ENCODE measurements at places on chromosomes 3 and 15. TPM values are rescaled to one million over a fixed set of nuclear protein-coding genes. Genes with fewer than 3 reads are reported as not detected.

The TNFSF10 gene
- not detected for polyA plus RNA-seq

The ARPIN gene
- polyA plus RNA-seq, result 3.5 TPM

The IGF2BP2 gene
- 46.6 TPM for polyA plus RNA-seq

The SLC22A14 gene
- 0.16 TPM for polyA plus RNA-seq

The LAMB2 gene
- 15.9 TPM for polyA plus RNA-seq

The EIF4E3 gene
- polyA plus RNA-seq, result 9.2 TPM

The ITGA11 gene
- polyA plus RNA-seq, result not detected

The GPR149 gene
- polyA plus RNA-seq, result 10.7 TPM

The GPR62 gene
- polyA plus RNA-seq, result not detected

The SLC22A13 gene
- 0.16 TPM for polyA plus RNA-seq

The SLC28A2 gene
- not detected for polyA plus RNA-seq

The LOXL1 gene
- polyA plus RNA-seq, result 1.9 TPM

The GOLGA6L4 gene
- polyA plus RNA-seq, result 8.4 TPM

The SAMMSON gene
- not detected for polyA plus RNA-seq

The PLSCR5 gene
- polyA plus RNA-seq, result 0.37 TPM

The SEMA3G gene
- not detected for polyA plus RNA-seq

The CCDC191 gene
- 18.8 TPM for polyA plus RNA-seq

The ARNT2 gene
- polyA plus RNA-seq, result 49.8 TPM

The CCDC39 gene
- 0.66 TPM for polyA plus RNA-seq

The SLC12A1 gene
- polyA plus RNA-seq, result 0.67 TPM

The ITGB5 gene
- polyA plus RNA-seq, result 1.2 TPM

The FETUB gene
- not detected for polyA plus RNA-seq

The DLEC1 gene
- polyA plus RNA-seq, result 0.25 TPM

The SLC28A1 gene
- not detected for polyA plus RNA-seq

The SUSD5 gene
- polyA plus RNA-seq, result 0.74 TPM

The CLDN18 gene
- not detected for polyA plus RNA-seq

The ZNF620 gene
- 20.2 TPM for polyA plus RNA-seq

The ISL2 gene
- polyA plus RNA-seq, result not detected

The NAALADL2 gene
- polyA plus RNA-seq, result 2.2 TPM

The RLBP1 gene
- polyA plus RNA-seq, result 0.16 TPM

The LYZL4 gene
- polyA plus RNA-seq, result not detected

The FBXW12 gene
- not detected for polyA plus RNA-seq

The XYLB gene
- 0.50 TPM for polyA plus RNA-seq

The TM4SF1 gene
- polyA plus RNA-seq, result 0.81 TPM

The GOLGA8J gene
- not detected for polyA plus RNA-seq

The GOLGA6D gene
- polyA plus RNA-seq, result not detected

The DOCK3 gene
- 18.7 TPM for polyA plus RNA-seq
